ENCODE measurements at places on chromosomes 6 and 20.

DNA sequence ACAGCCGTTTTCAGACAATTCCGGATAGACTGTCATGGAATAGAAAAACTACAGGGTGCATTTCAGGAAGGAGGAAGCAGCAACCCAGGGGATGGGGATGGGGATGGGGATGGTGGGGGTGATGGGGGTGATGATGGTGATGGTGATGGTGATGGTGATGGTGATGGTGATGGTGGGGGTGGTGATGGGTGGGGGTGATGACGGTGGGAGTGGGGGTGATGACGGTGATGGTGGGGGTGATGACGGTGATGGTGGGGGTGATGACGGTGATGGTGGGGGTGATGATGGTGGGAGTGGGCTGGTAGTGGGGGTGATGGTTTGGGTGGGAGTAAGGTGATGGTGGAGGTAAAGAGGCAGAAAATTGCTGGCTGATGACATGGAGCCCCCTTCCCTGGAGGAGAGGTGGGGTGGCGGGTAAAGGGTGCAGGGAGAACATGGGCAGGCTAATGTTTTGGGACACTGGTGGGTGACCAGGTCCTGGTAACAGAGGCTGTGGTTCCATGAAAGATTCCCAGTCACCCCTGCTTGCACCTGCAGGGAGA lies 17.5 kb downstream of the LAMA5 start:
- DNase-seq = no peak

DNA sequence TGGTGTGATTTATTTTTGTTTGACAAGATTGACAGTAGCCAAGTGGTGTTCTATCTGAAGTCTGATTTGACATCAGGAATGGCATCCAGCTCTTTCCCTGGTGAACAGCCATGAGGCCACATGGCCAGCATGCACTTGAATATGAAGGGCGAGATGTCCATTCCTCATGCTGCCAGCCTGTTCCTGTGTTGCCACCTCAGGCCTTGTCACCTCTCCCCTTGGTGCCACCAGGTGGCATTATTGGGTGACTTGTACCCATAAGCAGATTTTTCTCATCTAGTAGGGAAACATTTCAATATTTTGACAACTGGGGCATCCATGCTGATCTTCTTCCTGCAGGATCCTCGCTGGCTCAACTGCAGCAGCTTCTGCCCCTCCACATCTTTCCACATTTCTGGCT lies 199.1 kb downstream of the ERMARD start:
- DNase-seq = peak; percentile 11

DNA sequence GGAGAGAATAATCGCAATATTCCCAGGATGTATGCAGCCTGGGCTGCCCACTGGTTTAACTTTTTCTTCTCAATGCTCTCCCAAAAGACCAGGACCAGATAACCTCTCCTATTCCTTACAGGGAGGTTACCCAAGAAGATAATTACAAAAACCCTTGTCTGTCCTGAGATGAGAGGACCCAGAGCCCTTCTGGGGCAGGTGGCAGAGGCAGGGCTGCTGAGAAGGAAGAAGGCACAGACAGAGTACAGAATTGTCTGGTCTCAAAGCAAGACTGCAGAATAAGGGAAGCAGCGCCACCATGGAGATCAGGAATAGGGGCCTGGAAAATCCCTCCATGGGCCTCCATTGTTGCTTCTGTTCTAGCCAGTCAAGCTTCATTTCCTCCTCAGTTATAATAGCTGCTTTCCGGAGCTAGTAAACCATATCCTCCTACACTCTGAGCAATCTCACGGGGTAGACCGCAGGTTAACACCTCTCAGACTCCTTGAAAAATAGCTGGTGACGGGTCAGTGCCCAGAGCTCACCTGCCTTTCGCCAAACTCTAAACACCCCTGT lies 463 bp upstream of the HLA-DMB start:
- no peak for DNase-seq

GRCh38 chr6:100430962-100431361 lies 33.8 kb downstream of the SIM1 start:
- peak; percentile 16 for DNase-seq

DNA sequence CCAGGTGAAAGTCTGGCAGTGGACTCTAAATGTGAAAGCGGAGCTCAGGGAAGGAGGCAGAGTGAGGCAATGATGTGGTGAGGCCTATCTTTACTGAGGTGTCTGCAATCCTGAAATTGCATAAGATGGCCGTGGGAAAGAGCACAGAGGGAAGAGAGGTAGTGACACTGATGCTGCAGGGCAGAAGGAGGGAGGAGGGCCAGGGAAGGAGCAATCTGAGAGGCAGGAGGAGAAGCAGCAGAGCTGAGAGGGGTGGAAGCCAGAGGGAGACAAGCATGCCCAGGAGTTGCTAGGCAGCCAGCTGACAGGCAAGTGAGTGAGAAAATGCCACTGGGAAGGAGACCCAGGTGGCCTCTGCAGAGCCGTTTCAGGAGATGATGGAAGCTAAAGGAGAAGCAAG lies 97.4 kb upstream of the CNR1 start:
- DNase-seq = no peak

DNA sequence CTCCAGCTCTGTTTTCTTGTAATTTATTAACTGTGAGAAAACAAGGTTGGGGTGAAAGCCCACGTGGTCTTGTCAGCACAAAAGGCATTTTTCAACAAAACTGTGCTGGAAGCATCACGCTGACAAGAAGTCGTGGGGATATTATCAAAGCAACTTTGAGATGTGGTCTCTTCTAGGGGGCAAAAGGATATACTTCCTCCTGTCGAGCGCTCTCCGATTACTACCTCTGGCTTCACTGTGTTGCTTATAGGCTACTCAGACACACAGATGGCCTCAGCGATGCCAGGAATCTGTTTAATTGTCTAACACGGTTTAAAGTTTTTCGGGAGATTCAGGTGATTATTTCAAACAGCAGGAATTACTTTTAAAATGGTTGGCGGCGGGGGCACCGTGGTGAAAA lies 275.9 kb upstream of the SOX4 start:
- no peak for DNase-seq

DNA sequence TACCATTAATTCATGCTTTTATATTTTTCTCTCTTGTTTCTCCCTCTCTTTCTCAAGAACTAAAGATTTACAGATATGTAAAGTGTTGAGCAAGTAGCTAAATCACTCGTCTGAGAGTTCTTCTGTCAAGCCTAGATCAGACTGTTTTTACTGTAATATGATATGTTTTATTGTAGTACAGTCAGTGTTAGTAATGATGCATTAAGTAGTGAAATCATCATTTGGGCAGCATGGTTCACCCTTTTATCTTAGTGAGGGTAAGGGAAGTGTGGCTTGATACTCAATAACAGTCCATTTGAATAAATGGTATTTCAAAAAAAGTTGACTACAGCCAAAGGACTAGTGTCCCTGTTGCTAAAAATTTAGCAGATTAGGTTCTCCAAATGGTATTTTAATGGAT lies 9.2 kb downstream of the CYB5R4 start:
- peak; percentile 80 for DNase-seq

GRCh38 chr6:163338671-163339405 lies 75.7 kb upstream of the QKI start:
- DNase-seq = peak; percentile 94

- peak; percentile 69 for DNase-seq
Observed at GRCh38 chr6:33384581-33385020, 7.0 kb upstream of the KIFC1 start.

GRCh38 chr20:10498200-10498599 lies 63.1 kb downstream of the SLX4IP start:
- DNase-seq = no peak

- DNase-seq = peak; percentile 95
Observed at GRCh38 chr6:157760589-157761330, 62.3 kb upstream of the SNX9 start.

DNA sequence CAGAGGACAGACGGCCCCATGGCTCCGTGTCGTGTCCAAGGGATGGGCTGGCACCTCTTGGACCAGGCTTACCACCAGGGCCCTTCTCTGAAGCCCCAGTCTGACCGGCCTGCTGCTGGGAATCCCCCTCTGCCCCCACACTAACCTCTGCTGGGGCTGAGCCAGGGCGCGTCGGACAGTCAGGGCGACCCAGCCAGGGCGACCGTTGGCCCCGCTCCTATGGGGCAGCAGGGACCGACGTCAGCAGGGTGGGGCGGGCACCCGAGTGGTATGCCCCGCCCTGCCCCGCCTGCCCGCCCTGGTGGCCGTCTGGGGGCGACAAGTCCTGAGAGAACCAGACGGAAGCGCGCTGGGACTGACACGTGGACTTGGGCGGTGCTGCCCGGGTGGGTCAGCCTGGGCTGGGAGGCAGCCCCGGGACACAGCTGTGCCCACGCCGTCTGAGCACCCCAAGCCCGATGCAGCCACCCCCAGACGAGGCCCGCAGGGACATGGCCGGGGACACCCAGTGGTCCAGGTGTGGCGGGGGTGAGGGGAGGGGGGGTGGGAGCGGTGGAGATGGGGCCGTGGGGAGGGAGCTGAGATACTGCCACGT lies at the start of gene SLC17A9:
Gene SLC17A9, plus strand, starts transcription at position 337 of the 595 bp plus-strand sequence. Its CDS starts 122 bp downstream, at position 459.
- DNase-seq = peak; percentile 62

GRCh38 chr20:821046-821730 lies 12.3 kb upstream of the FAM110A start:
- no peak for DNase-seq
